ENCODE measurements at places on chromosomes 12 and 14.

GRCh38 chr14:55062517-55063351 lies 11.3 kb downstream of the MAPK1IP1L start:
- no peak for DNase-seq

DNA sequence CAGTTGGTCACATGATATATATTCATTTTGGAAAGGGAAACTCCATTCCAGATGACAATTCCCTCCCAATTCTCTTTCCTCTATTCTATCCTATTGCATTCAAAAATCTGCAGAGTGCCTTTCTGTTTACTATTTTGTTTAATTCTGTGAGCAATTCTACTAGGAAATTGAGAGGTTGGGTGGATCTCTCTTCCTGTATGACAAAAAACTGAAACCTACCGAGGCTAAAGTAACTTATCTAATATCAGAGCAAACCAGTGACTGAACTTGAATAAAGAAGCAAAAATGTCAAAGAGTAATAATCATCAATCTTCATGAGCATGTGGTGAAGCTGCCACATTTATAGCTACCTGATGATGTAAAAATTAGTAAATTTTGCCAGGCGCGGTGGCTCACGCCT lies 16.6 kb upstream of the ACTN1 start:
- no peak for DNase-seq

DNA sequence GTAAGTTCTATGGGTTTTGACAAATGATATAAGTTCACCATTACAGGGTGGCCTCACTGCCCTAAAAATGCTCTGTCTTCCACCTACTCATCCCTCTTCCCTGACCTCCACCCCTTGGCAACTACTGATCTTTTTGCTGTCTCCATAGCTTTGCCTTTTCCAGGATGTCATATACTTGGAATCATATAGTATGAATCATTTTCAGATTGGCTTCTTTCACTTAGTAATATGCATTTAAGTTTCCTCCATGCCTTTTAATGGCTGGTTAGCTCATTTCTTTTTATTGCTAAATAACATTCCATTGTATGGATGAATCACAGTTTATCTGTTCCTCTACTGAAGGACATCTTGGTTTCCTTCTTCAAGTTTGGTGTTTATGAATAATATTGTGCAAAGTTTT lies 14.0 kb upstream of the PEX5 start:
- peak; percentile 50 for DNase-seq

DNA sequence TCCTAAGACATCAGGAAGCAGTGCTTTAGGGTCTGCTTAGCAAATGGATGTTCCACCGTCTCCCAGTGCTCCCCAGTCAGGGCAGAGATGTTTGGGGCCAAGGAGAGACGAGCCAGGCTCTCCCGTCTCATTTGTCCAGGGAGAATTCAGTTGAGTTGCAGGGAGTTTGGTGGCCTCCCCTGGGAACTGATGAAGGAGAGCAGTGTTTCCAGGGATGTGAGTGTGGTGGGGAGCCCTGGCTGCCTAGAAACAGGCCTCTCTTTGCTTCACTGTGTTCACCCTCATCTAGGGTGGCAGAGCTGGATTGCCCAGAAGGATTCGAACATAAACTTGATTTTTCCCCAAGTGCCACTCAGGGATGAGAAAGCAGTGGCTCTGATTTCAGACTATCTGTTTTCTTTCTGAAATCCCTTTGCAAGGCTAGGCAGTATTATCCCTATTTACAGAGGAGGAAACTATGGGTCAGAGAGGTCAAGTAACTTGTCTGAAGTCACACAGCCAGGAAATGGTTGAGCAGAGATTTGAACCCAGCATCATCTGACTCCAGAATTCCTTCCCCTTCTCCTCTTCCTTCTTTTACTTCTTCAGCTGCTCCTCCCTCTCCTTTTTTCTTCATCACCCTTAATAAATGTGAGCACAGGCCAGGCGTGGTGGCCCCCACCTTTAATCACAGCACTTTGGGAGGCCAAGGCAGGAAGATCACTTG lies 6.6 kb downstream of the TPCN1 start:
- no peak for DNase-seq

DNA sequence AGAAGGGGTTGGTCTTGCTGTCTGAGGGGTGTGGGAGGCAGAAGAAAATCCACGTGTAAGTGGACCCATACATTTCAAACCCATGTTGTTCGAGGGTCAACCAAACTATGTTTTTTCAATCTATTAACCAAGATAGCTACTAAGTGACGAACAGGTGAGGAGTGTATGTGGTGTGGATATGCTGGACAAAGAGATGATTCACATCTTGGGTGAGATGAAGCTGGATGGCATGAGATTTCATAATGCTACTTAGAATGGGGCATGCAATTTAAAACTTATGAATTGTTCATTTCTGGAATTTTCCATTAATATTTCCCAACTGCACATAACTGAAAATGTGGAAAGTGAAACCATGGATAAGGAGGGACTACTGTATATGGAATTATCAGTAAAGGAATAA lies 17.9 kb upstream of the KTN1 start:
- DNase-seq = no peak

DNA sequence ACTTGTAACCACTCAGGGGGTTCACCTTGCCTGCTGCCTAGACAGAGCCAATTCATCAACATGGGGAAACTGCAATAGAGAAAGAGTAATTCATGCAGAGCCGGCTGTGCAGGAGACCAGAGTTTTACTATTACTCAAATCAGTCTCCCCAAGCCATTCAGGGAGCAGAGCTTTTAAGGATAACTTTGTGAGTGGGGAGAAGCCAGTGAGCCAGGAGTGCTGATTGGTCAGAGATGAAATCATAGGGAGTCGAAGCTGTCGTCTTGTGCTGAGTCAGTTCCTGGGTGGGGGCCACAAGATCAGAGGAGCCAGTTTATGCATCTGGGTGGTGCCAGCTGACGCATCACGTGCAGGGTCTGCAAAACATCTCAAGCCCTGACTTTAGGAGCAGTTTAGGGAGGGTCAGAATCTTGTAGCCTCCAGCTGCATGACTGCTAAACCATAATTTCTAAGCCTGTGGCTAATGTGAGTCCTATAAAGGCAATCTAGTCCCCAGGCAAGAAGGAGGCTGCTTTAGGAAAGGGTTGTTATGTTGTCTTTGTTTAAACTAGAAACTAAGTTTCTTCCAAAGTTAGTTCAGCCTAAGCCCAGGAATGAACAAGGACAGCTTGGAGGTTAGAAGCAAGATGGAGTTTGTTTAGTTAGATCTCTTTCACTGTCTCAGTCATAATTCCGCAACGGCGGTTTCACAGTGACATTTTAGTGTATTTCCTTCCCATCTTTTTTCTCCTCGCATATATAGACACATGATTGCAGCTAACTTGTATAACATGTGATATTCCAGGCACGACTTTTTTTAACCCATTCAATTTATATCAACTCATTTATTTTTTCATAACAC lies 68.9 kb upstream of the NCOR2 start:
- peak; percentile 61 for DNase-seq

DNA sequence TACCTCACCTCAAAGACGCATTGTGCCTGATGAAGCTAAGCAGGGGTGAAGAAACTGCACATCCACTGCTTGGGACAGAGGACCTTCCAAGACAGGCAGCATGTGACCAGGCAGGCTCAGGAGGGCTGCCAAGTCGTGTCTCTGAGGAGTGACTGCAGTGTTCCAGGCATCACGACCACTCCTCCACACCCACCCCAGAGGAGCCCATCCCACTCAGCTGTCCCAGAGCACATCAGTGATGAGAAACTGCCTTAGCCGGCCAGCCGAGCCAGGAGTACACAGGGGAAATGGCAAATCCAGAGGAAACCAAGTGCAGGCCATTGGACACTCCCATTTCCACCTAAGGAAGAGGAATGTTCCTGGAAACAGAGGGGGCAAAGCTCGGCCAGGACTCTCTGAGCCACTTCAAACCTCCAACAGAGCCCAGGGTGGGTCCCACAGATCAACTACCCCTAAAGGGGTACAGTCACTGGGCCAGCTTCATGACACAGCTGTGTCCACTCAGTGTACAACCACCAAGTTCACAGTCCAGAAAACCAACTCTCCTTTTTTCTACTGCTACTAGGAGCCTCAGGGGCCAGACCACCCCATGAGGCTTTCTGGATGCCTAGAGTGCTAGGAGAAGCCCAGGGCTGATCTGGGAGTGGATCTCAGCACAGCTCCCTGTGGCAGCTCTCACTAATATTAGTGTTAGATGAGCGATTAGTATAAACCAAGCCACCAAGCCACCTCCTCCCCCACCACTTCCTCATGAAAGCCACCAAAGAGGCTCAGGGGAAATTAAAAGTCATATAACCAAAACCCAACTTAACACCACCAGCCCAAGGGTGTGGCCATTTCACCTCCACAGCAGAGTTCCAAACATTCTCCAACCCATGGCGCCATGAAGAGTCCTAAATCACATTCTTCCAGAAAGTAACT lies 15.4 kb downstream of the PXN start:
- no peak for DNase-seq

DNA sequence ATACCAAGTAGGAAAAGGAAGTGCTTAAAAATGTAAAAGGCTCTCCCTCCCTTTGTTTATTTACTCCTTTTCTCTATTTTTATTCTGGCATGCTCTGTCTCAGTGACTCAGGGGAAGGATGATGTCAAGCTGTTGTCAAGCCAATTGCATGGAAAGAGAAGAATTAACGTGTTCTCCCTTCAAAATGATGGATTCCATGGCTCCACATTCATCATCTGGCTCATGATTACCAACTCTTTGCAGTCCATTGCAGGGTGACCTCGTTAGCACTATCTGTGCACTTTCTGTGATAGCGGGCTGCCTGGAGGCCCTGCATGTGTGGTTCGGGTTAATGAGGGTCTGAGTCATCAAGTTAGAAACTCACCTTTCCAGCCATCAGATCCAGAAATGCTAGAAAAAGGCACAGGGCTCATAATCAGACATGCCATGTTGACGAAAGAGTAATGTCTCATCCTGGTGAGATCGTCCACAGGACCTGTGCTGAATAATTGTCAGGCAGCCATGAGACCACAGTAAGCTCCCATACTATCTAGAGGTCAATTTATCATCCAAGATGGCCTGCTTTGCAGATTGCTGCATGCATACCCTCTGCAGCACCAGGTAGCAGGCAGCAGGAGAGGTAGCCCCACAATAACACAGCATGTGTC lies 79.2 kb upstream of the BTG1 start:
- peak; percentile 50 for DNase-seq

DNA sequence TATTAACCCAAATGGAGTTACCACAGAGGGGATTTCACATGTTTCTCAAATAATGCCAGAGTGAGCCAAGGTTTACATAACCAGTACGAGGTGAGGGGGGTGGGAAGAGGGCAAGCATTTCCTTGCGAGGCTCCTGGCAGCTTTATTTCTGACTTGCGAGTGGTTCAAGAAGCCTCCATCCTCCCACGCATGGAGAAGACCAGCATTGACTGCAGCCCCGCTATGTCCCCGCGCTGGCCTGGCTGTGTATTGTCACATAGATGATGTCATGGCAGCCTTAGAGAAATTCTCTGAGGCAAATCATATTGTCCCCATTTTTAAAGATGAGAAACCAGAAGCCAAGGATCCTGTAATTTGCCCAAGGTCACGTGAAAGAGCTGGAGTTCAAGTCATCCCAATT lies 188.2 kb downstream of the CACNA1C start:
- DNase-seq = no peak

- DNase-seq = no peak
Observed at GRCh38 chr12:130051900-130052299, 110.4 kb upstream of the FZD10 start.

DNA sequence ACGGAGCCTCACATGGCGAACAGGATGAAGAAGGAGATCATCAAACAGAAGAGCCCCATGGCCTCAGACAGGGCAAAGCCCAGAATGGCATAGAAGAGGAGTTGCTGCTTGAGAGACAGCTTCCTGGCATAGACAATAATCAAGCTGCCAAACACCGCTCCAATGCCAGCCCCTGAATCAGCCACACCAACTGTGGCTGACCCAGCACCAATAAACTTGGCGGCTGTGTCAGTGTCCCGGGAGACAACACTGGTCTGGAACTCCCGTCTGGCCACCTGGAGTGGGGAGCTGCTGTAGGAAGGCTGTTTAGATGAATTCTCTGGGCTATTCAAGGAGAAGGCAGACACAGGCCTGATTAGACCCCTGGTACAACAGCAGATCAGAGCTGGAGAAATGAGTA lies 100.1 kb downstream of the HEATR5A start:
- no peak for DNase-seq

GRCh38 chr12:50062728-50063460 lies 5.5 kb downstream of the ASIC1 start:
- peak; percentile 34 for DNase-seq

- DNase-seq = no peak
Observed at GRCh38 chr14:93977790-93978581, 1.6 kb upstream of the ASB2 start.

DNA sequence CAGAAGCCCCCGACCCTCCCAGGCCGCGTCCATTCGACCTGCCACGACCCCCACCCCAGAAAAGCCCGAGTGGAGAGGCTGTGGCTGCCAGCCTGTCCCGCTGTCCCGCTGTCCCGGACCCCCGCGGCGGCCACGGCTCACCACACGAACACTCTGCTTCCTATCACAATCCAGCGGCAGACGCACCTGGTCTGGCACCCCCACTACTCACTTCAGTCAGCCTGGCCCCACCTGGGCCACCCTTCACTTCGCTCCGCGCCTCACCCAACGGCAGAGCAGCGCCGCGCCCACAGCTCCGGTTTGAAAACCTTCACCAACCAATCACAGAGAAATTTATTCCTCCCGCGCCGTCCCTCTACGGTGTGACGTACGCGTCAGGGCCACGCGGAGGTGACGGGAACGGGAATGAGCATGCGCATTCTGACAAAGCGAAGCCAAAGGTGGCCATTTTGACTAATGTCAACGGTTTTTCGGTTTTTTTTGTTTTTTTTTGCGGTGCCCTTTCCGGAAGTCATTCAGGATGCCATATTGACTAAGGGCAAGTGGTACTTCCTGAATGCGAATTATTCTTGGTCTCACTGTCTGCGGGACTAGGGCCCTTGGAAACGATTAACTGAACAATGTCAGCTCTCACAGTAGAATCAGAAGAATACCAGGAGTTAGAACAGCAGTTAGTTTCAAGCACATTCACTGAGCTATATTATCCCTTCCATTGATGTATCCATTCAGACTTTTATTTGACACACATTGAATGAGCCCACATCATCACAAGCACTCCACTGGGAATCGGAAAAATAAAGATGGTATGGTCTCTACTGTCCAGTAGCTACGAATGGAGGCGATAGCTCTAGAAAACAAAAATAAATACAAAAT lies at the start of gene RACGAP1:
TSS of gene RACGAP1 (minus strand) at position 308 of the 873 bp plus-strand sequence. CDS start 8,779 bp downstream, outside the sequence.
- DNase-seq = peak; percentile 99

DNA sequence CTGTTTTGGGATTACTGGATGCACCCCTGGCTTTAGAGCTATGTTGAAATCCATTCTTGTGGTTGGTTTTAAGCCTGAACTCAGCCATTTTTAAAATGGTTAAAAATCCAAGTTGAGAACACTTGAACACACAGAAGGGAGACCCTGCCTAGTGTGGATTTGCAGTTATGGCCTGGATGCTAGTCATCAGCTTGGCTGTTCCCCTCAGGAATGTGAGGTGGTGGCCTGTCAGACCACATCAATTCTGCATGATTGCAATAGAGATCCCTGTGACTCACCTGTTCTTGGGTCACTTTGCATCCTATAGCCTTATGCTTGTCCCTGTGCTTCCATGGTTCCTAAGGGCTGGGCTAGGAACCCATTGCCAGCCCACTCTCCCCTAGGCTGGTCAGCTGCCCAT lies 454.1 kb downstream of the ATP23 start:
- DNase-seq = peak; percentile 47
